ENCODE measurements at places on chromosomes 4 and X.

- no peak for DNase-seq
These were observed 1088.5 kb upstream of the INTU start for GRCh38 chr4:126544276-126544675.

DNA sequence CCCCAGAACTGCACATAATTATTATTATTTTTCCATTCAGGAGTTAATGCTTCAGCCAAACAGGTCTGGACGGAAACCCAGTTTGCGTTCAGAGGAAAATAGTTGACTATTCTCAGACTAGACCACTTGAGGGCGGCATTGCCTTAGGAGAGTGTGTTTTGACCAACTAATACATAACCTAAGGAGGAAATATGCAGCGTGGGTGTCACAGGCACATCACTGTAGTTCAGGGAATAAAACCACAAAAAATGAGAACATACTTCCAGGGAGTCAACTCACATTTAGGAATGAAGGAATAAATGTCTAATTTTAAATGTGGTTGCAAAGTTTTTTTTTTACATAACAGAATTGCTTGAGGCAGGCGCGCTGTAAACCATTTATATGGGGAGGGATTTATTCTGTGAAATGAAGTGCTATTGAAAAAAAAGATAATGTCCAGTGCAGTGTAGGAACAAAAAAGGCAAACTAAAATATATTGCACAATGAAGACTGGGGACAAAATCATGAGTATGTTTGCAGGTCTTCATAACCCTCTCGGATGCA lies 93.3 kb downstream of the SYNPO2 start:
- DNase-seq: peak; percentile 81

GRCh38 chr4:13912436-13912925 lies 285.0 kb upstream of the BOD1L1 start:
- DNase-seq: no peak

GRCh38 chr4:174120446-174121295 lies 162.8 kb downstream of the FBXO8 start:
- DNase-seq: peak; percentile 73

DNA sequence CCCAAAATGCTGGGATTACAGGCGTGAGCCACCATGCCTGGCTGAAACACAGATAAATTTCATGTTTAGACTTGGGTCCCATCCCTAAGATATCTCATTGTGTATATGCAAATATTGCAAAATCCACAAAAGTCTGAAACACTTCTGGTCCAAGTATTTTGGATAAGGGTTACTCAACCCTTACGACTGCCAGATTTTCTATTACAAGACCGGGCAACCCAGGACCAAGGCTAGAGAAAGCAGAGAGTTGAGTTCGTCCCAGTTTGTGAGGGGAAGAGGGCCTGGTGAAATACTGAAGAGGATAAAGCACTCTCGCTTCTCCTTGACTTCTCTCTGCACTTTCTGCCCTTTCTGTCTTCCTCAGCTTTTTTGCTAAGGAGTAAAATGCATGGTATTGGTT lies 34.5 kb downstream of the ZFX start:
- DNase-seq: no peak

GRCh38 chr4:119690871-119691270 lies 62.3 kb upstream of the PDE5A start:
- no peak for DNase-seq

GRCh38 chrX:79161655-79162054 lies 17.2 kb downstream of the GPR174 start:
- DNase-seq: no peak

DNA sequence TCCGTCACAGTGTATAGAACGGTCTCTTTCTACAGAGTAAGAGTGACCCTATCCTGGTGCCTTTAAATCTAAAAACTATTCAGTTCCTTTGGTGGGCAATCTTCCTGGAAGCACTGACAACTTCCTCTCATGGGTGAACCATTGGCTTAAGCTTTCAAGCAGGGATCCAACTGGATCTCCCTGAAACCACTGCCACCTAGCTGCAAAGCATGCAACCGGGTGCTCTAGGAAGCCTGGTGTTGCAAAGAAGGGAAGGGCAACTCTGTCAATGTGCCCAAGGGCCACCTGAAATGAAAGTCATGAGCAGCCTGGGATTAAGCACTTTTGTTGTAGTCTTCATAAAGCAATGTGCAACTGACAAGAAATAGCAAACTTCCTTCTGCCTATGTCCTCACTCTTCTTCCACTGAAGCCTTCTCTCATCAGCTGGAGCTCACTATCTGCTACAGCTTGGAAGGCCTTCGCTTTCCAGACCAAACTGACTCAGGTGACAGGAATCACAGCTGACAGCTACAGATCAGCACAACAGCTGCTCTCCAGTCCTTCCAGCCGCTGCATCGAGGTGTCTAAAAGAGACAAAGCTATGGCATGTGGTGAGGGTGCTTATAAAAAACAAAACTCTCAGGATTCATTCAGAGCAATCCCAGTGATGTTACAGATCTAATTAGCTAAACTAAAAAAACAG lies 46.1 kb downstream of the SETD7 start:
- DNase-seq: no peak

- peak; percentile 32 for DNase-seq
These were observed 22.9 kb upstream of the COX7B2 start for GRCh38 chr4:46931981-46932380.

GRCh38 chr4:89316931-89317366 lies 9.3 kb upstream of the GPRIN3 start:
- DNase-seq: no peak

- no peak for DNase-seq
These were observed 121.8 kb upstream of the PSAPL1 start for GRCh38 chr4:7556558-7556957.

GRCh38 chr4:135777361-135777760 lies 1575.8 kb upstream of the PABPC4L start:
- DNase-seq: no peak

DNA sequence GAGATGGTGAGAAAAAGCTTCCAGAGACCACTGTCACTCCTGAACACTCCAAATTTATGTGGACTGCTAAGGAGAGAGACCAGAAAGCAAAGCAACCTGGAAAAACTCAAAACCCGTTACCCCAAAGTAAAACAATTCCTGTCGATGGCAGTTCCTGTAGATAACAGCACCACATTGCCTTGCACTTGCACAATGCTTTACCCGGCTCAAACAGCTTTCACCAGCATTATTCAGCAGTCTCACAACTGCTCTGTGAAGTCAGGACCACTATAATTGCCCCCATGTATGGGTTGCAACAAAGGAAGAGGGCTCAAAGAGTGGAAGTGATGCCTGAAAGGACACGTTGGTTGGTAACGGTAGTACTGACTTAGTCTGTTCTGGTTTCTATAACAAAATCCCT lies 234.8 kb downstream of the BCOR start:
- DNase-seq: no peak

DNA sequence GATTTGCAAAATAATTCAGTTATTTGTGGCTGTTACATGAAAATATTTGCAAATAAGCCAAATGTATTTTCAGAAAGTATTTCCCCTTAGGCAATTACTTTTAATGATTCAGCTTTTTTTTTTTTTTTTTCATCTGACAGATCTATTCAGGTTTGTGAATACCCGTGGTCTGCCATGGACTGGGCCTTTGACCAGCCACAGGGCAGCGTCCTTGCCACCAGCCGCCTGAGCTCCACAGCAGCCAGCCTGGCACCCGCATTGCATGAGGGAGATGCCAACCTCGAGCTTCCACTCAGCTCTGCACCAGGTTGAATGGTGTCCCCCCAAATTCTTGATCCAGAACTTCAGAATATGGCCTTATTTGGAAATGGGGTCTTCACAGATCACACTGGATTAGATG lies 14.7 kb downstream of the TMEM271 start:
- no peak for DNase-seq

GRCh38 chrX:43581167-43581566 lies 74.9 kb upstream of the MAOA start:
- DNase-seq: no peak

DNA sequence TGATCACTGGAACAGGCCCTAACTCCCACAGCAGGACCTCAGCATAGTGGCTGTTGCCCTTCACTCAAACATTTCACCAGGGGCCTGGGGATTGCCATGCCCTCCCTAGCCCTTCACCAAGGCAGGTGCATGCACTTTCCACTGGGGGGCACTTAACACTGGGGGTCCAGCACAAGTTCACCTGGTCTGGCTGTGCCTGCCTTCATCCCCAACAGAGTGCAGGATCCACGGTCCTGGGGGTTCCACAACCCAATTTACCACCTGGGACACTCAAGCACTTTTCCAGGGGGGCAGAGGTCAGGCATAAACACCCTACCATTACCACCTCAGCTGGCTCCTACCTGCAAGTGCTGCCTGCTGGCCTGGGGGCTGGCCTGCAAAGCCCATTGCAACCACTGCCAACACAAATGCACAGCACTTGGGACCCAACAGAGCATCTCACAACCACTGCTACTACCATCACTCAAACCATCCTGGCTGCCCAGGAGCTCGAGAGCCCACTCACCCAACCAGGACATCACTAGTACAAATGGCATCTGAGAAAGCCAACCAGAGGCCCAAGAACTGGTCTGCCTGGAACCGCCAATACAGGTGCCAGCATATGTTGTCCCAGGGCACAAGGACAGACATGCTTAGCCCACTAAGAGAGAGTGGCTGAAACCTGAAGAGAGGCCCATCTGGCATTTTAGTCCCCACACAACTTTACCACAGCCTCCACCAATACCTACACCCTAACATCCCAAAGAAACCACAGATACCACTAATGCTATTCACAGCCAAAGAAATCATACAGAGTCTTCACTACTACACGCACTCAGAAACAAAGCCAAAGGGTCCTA lies 43.1 kb downstream of the NAT8L start:
- no peak for DNase-seq

DNA sequence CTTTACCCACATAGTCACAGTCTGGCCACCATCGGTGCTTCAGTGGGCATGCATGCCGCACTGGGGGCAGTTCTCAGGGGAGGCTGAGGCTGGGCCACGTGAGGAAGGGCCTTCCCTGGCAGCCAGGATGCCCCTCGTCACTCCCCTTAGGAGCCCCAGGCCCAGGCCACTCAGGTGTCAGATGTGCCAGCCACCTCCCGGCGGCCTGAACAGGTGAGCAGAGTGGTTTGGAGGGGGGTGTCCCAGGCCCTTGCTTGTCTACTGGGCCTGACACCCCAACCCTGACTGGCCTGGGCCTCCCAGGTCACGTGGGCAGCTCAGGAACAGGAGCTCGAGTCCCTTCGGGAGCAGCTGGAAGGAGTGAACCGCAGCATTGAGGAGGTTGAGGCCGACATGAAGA lies 12.1 kb downstream of the CCDC22 start:
- no peak for DNase-seq

- DNase-seq: peak; percentile 3
These were observed 30.3 kb downstream of the STPG2 start for GRCh38 chr4:98113012-98113411.

DNA sequence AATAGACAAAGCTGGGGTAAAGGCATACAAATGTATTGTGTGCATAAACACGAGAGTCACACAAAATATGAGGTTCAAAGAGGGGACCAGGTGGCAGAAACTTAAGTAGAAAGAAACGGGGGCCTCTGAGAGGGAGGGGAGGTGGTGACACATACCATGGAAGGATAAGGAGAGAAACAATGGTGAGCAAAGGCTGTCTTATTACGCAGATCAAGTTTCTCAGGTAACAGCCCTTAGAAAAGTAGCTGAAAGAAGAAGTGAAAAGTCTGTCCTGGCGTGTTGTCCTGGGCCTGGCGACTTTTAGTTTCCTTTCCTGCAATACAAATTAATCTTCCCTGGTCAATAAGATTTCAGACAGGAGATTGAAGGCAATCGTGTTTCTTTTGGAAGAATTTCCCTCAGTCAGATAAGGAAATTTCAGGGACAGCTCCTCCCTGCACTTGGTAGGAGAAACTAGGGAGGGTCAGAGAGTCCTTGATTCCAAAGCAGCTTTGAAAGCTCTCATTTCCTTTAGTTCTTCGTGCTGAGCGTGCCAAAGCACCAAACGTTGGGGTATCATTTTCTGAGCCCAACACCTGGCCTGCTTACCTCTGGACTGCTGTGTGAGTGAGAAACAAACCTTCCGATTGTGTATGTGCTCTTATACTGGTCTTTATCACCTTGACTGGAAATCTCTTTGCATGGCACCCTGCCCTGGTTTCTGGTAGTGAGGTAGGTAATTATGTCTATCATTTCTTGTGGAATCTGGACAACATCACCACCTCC lies 676.7 kb upstream of the LCORL start:
- no peak for DNase-seq

GRCh38 chrX:113741744-113742143 lies 842.1 kb upstream of the HTR2C start:
- peak; percentile 1 for DNase-seq

DNA sequence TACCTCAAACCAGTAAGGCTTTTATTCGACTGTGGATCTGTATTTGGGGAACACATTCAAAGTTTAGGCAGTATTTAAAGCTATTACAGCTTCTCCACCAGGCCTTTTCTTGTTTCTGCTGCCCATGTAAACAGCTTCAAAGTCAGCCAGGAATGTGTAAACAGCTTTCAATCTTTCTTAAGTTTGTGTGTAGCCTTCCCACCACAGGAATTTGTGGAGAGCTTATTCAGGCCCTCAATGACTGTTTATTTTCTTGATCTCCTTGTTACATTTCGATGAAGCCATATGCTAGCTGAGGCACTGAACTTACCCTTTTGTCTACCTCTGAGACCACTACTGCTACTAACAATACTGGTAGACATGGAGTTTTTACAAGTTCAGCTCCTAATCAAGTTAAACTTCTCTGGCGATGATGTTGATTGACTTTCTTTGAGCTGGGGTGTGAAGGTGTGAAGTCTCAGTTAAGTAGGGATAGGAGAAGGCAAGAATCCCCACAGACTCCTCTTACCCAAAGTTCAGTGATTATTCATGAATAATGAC lies 72.6 kb downstream of the NWD2 start:
- DNase-seq: no peak

DNA sequence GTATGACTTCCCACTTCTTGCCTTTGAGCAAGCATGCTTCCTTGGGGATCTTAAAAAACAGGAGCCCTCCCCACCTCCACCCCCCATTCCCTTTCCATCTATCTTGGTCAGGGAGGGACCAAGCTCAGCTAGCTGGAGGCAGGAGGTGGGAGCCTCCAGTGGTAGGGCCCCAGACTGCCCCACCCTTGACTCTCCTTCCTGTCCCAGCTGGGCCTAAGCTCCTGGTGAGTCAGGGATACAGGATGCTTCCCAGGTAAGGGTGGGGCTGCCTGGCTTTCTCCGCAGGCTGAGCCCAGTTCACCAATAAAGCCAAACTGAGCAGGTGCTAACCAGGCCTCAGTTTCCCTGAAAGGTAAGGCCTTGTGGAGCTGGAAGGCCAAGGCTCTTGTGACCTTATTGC lies 15.2 kb downstream of the EFNB1 start:
- no peak for DNase-seq

DNA sequence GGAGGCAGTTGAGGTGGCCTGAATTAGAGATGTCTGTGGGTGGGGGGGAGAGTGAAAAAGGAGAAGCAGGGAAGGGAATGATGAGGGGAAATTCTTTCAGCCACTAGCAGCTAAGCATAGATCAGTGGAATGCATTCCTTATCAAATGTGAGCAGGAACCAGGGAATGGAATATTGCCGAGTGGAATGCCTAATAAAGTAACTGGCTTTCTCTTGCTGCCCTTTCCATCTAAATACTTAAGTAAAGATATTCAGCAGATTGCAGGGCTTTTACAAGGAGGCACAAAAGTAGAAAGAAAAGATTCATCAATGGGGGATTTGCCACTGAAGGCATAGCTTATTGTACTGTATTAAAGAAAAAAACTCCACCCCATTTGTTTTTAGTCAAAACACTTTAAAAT lies 263.0 kb upstream of the RPS6KA3 start:
- DNase-seq: no peak

GRCh38 chr4:53688186-53688790 lies 97.0 kb upstream of the LNX1 start:
- peak; percentile 99 for DNase-seq

- no peak for DNase-seq
These were observed 1525.6 kb downstream of the ARAP2 start for GRCh38 chr4:34718576-34719245.

GRCh38 chr4:117077760-117078159 lies 7.6 kb downstream of the TRAM1L1 start:
- no peak for DNase-seq

Measured in astrocyte of the cerebellum (primary cell).